Skeletal muscle cell (primary cell): ENCODE measurements at places on chromosomes 11 and 22.

- no peak for DNase-seq
These were observed 1143.8 kb upstream of the TENM4 start for GRCh38 chr11:80584661-80585060.

DNA sequence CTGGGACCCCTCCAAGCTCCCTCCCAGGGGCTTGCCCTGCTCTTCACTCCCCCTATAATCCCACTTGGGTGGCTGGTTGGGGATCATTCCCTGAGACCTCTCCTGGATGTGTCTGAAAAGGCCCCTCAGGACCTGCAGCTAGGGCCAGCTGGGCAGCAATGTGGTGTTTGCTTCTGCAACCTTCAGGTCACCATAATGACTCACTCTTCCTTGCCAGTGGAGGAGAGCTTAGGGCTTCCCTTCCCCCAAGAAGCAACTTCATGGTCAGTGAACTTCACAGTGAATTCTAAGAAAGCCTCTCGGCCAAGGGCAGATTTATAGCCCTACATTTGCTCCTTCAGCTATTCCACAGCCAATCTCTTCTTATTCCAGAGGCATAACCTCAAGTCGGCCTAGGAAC is 45.1 kb upstream of the TSPAN18 start:
- no peak for DNase-seq

- no peak for DNase-seq
These were observed 107.8 kb downstream of the PTPRJ start for GRCh38 chr11:48087974-48088681.

- no peak for DNase-seq
These were observed 34.4 kb downstream of the MPPED1 start for GRCh38 chr22:43446037-43446803.

DNA sequence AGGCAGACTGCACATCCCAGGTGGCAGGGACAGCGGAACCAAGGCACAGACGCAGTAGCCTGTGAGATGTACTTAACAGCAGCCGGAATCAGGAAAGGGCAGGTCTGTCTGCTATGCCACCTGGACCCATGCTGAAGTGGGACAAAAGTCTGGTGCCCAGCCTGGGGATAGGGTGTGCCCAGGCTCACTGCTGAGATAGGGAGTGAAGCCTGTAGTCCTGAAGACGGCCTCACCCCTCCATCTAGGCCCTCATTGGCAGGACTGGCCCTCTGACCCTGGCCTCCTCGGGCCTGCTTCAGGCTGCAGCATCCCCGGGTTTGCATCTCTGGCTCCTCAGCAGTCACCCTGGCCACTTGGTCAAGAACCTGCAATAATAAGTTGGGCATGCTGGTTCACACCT is 32.4 kb upstream of the TSKU start:
- DNase-seq, result no peak

DNA sequence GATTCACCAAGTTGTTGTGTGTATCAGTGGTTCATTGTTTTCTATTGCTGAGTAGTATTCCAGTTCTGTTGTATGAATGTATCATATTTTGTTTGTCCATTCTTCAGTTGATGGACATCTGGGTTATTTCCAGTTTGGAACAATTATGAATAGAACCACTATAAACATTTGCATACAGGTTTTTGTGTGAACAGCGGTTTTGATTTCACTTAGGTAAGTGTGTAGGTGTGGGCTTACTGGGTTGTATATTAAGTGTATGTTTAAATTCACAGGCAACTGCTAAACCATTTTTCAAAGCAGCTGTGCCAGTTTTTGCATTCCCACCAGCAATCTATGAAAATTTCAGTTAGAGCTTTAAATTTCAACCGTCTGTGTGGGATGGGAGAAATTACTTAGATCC is 217.8 kb downstream of the NELL1 start:
- no peak for DNase-seq

GRCh38 chr11:122095681-122096262 is 20.2 kb downstream of the BLID start:
- DNase-seq, result no peak

- DNase-seq, result no peak
These were observed 28.8 kb downstream of the ACER3 start for GRCh38 chr11:76889411-76889975.

GRCh38 chr22:26751217-26751616 is 93.8 kb downstream of the MIAT start:
- no peak for DNase-seq

GRCh38 chr11:78773077-78773476 is 198.4 kb upstream of the NARS2 start:
- DNase-seq, result no peak

- no peak for DNase-seq
These were observed 691.4 kb upstream of the CCDC179 start for GRCh38 chr11:23551706-23552105.

- no peak for DNase-seq
These were observed 148.1 kb downstream of the DYNC2H1 start for GRCh38 chr11:103257360-103257759.

- no peak for DNase-seq
These were observed 109.3 kb downstream of the GGTLC2 start for GRCh38 chr22:22753526-22754267.

DNA sequence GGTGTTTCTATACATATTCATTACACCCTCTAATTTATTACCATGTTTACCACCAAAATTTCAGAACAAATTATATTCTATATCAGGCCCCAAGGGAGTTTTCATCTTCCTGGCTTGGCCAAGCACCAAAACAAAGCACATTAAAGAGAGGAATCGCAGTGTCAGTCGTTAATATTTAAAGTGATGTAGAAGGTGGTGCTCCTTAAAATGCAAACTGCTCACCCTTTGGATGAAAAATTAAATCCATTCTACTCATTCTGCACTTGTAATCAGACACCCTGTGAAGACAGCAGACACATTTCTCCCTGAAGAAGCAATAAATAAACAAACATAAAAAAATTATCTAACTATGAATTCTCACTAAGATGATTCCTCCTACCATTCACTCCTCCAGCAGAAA is 113.4 kb downstream of the LRRC4C start:
- DNase-seq, result no peak

GRCh38 chr22:31584804-31585160 is 77.2 kb downstream of the PISD start:
- DNase-seq, result no peak

DNA sequence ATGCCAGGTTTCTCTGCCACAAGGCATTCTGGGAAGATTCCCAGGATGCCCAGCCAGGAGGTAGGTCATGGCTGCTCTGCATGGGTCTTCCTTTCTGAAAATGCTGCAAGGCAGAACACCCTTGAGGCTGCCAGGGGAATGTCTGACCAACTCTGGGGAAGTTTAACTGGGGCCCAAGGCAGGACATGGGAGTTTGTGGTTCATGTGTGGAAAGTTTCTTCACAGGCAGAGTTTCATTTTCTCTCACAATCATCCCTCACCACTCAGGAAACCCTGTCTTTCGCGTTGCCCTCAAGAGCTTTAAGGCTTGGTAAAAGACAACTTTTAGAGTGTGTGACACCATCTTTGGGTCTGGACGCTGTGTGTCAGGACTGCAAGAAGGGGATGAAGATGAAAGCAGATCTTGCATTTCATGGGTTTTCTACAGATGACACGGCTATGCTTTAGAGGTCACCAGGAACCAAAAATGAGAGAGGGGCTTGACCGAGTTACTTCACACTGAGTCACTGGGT is 133.5 kb downstream of the CD44 start:
- no peak for DNase-seq

DNA sequence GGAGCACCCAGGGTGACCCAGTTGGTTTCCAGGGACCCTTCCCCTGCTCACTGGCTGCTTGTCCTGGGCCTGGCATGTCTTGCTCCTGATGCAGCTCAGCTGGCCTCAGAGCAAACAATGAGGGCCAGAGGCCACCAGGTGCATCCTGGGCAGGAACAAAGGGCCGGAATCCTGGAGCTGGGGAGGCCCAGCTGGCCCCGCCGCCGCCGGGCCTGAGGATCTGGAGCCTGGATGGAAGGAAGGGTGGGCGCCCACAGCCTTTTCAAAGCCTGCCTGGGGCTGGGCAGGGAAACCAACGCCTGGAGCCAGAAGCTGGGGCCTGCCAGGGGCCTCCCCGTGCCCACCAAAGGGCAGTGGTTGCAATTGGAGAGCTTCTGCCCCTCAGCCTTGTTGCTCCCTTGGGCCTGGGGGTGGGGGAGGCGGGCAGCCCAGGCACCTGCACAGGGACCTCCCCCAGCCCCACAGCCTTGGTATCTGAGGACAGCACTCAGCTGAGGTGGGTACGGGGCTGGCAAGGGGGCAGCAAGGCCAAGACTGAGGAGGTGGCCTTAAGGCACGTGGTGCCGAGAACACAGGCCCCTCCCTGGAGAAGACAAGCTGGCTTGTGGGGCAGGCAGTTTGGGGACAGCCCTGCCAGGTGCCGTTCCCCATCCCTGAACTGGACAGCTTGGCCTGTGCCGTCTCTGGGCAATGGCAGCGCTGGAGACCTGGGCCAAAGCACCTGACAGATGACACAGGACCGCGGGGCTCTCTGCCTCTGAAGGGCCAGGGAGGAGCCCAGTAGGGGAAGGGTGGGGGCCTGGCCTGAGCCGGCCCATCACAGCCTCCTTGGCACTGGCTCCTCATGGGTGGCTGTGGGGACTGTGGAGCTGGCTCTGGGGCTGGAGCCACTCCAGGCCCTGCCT is 7.1 kb upstream of the ADORA2A start:
- DNase-seq, result no peak

DNA sequence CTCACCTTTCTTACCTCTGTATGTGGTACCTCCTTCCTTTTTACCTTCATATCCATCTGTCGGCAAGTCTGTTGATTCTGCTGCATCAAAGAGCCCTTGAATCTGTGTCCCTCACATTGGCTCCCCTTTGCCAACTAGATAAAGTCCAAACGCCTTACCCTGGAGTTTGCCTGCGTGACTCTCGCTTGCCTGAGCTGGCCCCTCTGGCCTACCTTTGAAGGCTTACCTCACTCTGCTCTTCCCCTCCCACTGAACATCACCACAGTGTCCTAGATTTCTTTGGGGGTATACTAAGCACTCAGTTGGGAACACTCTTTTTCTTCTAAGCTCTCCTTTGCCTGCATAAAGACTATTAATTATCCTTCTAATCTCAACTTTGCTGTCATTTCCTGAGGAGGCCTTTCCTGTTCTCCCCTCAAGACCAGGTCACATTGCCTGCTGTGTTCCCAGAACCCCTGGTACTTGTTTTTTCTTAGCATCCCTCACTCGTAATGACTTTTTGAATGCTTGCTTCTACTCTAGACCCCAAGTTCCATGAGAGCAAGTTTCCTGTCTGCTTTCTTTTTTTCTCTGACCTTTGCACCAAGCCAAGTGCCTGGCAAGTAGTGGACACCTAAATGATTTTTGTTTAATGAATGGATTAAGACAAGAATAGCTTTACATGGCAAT is 67.8 kb upstream of the ADORA2A start:
- DNase-seq, result no peak

DNA sequence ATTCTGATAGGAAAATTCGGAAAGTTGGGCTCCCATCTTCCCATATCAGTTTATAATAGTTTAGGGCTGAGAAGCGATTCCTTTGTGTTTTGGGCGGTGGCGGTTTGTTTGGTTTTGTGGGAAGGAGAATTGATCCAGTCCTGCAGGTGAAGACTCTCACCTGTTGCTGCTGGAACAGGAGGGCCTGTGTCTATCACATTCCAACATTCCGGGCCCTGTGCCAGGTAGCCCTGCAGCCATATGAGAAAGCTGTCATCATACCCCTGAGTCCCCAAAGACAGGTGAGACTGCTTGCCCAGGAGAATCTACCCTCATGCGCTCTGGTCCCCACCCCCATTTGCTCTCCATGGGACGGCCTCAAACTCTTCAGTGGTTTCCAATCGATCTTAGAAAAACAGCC is 62.1 kb downstream of the TRAF6 start:
- no peak for DNase-seq

DNA sequence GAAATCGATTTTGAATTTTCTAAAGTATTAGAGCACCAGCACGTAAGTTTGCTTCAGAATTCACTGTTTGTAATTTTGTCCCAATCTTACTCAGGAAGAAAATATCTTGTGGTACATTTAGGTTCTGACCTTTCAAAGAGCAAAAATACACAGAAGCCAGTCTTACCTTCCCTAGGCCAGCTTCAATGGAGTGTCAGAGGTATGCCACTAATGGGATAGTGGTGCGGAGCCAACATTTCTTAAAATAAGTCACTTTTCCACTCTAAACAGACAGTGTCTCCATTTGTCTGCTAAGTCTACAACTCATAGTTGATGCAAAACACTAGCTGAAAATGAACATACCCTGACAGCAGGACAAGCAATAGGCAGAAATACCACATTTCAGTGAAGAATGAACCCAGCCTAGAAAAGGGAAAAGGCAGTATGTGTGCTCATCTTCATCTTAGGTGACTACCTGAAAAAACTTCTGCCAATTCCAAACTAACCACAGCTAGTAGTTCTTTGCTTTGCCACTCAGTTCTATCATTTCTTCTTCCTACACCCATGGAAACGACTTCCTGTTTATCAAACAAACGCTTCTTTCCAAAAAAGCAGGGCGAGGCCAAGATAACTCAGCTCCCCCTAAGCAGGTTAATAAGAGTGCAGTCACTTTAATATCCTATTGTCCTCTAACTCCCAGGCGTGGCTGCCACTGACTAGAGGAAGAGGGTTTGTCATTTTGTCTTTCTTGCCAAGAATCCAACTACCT is 94.0 kb upstream of the APOA1 start:
- no peak for DNase-seq

GRCh38 chr22:19438298-19438697 is 6.0 kb downstream of the MRPL40 start:
- no peak for DNase-seq

DNA sequence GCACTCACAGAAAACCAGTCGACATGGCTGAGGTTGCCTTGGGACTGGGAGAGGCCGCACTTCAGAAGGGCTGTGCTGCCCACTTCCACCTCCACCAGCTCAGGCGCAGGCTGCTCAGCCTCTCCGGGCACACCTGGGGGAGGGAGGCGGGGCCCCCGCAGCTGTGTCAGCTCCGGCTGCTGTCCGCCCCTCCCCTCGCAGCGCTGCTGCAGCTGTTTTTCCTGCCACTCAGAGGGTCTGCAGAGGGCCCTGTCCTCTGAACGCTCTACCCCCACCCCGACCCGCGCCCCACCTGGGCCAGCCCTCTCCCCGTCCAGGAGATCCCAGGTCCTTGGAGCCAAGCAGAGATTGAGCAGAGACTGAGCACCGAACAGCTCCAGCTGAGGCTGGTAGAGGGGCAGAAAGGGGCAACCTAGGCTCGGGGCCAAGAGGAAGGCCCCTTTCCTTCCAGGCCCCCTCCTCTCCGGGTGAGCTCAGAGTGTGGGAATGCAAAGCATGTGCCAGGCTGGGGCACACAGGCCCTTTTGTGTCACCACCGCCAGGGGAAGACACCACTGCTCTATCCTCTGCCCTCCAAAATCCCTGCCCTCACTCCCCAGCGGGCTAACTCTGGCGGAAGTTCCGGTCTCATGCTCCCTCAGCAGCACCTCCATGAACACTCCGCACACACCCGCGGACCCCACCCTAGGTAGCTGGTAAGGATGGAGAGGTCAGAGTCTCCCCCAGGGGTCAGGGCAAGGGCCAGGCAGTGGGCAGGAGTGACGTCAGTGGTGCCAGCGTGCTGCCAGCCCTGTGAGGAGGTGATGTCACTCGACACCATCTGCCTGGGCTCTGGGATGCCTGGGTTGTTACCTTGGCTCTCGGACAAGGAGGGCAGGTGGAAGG is 1.6 kb downstream of the MCAM start:
- no peak for DNase-seq
